ENCODE measurements at places on chromosomes 5 and 9.

- no peak for DNase-seq
Measured at GRCh38 chr9:70257502-70257901, 1.3 kb upstream of the SMC5 start.

DNA sequence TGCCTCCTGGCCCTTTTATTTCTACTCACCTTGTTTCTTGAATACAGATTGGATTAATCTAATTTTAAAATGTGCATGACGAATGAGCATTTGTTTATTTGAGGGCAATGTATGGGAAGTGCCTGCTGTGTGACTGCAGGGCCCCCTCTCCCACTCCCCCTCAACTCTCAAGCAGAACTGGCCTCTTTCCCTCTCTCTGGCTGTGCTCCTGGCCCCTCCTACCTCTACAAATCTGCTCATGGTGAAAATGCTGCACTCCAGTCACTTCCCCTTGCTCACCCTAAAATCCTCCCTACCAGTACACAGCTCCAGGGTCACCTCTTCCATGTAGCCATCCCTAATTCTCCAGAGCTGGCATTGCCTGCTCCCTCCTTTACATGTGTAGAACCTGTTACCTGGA lies 17.2 kb upstream of the NDST1 start:
- no peak for DNase-seq

- DNase-seq = peak; percentile 66
Measured at GRCh38 chr5:1386274-1386717, 41.4 kb upstream of the CLPTM1L start.

DNA sequence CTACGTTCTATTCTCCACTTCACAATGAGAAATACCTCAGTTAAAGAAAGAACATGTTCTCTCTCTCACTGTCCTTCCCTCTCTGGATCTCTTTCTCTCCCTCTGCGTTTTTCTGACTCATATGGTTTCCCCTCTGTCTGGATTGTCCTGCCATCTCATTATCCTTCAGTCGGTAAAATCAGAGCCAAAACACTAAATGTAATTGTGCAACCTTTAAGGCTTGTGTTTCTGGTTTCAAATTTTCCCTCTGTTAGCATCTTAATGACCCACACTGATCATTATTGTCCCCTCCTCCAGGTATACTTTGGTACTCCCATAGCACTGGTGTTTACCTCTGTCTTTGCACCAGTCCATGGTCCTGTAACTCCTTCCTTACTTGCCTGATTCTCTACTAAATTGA lies 509.4 kb upstream of the C9orf72 start:
- no peak for DNase-seq

GRCh38 chr9:131980267-131981016 lies 99.2 kb downstream of the MED27 start:
- DNase-seq = no peak
